ENCODE measurements at places on chromosomes 2 and 18. TPM values are rescaled to one million over a fixed set of nuclear protein-coding genes. Genes with fewer than 3 reads are reported as not detected.

- no peak for DNase-seq
These were observed 117.4 kb upstream of the RPRM start for GRCh38 chr2:153595939-153596338.

DNA sequence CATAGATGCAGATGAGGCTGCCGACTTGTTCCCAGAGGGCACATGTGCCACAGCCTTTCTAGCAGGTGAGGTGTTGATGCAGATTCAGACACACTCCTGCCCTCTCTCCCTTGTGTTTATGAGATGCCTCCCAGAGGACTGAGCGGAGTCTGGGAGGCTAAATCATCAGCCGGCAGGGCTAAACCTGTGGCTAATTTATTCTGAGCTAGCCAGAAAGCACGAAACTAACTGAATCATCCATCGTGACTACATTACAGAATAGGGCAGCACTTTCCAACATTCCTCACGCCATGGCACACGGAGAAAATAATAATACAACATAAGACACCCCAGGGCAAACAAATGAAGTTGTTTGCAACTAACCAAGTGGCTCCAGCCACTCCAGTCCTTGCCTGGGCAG, 101.7 kb upstream of the FZD7 start:
- DNase-seq, result no peak

GRCh38 chr2:83221258-83221657, 1237.8 kb downstream of the SUCLG1 start:
- no peak for DNase-seq

ALLC gene
- not detected for total RNA-seq

- no peak for DNase-seq
These were observed 3.2 kb downstream of the LRRC30 start for GRCh38 chr18:7234091-7234490.

All from dermis blood vessel endothelial cell (primary cell).